ENCODE measurements at places on chromosomes 2 and 18.
A peak's percentile ranks its signal among the peaks of the same experiment; 100 is the strongest.

DNA sequence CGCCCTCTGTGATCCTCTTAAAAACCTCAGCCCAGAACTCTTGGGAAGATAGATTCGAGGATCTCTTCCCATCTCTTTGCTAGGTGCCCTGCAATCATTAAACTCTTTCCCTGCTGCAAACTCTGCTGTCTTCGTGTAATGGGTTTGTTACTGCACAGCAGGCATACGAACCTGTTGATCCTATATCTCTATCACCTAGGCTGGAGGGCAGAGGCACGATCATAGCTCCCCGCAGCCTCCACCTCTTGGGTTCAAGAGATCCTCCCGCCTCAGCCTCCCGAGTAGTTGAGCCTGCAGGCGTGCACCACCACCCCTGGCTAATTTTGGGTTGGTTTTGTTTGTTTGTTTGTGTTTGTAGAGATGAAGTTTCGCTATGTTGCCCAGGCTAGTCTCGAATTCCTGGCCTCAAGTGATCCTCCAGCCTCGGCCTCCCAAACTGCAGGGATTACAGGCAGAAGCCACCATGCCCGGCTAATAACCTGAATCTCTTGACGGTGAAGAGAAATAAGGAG, 493 bp upstream of the BBS5 start:
- peak; percentile 47 for DNase-seq

DNA sequence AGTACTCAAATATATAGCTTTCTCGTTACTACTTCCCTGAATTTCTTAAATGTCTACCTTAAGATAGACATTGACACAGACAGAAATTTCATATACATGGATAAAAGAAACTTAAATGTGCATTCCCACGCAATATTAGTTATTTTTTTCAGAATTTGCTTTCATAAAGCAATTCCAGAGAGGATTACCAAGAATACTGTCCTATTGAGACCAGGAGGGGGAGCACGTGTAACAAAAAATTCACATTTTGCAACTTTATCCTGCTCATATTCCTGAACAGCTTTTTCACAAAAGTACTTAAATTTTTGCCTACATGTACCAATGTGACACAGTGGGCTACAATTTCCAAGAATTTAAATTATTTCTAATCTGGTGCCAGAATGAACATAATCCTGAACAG, 30.7 kb upstream of the ERCC3 start:
- DNase-seq, result no peak

GRCh38 chr2:121283670-121284462, 1.1 kb downstream of the TFCP2L1 start:
- no peak for DNase-seq

- no peak for DNase-seq
Observed at GRCh38 chr2:81234711-81235110, 930.2 kb upstream of the LRRTM1 start.

DNA sequence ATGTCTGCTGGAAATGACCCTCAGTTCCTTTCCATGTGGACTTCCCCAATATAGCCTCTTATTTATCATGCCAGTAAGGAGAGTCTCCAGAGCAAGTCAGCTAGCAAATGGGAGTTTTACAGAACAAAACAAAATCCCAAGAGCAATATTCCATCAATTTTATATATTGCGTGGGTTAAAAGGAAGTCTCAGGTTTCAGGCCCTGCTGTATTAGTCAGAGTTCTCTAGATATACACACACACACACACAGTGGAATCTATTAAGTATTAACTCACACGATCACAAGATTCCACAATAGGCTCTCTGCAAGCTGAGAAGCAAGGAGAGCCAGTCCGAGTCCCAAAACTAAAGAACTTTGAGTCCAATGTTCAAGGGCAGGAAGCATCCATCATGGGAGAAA, 102.8 kb upstream of the MAP2 start:
- no peak for DNase-seq

DNA sequence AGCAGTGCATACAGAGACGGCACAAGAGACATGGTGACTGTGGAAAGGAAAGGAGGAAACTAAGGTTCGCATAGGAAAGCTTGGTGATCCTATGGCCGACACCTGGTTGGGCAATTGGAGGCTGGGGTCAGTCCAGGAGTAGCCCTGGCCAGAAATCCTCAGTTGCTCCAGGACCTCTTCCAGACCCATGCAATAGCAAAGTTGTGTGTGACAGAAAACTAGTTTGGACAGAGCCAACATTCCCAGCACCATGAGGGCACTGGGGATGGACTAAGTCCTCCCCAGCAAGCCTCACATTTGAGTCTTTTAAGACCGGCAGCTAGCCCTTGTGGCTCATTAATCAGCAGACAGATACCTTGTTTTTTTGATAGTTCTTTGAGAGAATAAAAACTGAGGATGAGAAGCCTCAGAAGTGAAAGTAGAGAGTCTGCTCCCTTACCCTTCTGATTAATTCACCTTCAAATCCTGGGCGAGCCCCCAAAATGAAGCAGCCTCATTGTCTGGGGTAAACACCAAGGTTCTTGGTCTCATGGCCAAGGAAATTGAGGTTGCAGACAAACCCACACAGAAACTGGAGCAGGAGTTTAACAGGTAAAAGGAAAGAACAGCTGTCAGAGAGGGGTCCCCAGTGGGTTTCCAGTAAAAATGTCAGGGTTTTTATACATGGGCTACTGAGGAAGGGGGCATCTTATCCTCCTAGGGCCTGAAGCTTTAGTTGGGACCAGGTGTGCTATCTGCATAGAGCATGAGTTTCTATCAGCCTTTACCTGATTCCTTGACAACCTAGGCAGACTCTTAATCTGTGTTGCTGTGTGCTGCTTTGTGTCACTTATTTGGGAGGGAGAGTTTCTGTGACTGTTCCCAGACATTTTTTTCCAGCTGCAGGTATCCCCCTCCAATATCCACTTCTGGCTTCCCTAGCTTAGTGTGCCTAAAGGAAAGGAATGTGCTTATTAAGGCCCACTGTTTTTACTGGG, 39.1 kb downstream of the STK17B start:
- DNase-seq, result no peak

- DNase-seq, result peak; percentile 59
Observed at GRCh38 chr2:18345848-18346247, 214.6 kb downstream of the RDH14 start.

- no peak for DNase-seq
Observed at GRCh38 chr2:6626401-6627012, 239.2 kb downstream of the CMPK2 start.

GRCh38 chr18:24300703-24301102, 96.9 kb downstream of the OSBPL1A start:
- no peak for DNase-seq

DNA sequence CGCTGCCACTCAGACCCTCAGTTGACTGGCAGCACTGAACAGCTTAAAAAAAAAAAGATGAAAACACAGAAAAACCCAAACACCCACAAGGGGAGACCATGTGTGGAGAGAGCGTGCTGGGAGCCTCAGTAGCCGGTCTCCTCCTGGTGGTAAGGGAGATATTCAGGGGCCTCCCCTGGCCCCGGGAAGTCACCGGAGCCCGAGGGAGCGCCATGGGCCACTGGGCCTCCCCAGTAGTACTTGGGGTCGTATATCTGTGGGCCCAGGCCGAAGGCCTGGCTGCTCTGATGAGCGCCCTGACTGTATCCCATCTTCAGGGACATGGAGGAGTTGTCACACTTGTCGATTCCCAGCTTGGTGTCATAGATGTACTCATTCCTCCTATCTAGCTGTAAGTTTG, 145.7 kb upstream of the TEKT4 start:
- no peak for DNase-seq

DNA sequence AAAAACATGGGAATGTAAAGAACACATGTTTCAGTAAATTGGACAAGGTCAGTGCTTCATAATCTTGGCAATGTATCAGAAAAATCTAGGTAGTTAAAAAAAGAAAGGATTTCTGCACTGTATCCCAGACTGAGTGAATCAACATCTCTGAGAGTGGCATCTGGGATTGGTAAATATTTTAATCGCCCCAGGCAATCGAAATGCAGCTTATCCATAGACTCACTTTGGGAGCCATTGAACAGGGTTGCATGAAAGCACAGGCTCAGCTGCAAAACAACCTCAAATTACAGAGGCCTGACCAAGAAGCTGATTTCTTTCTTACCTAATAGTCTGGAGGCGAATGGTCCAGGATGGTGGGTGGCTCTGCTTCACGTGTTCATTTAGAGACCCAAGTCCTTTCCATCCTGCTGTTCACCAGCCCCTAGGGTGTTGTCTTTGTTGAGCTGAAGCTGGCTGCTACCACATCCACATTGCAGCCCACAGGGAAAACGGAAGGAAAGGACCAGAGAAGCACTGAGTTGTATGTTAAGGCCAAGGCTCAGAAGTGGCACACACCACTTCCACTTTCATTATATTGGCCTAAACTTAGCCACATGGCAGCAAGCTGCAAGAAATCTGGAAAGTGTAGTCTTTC, 59.0 kb downstream of the MOGAT1 start:
- DNase-seq, result no peak

GRCh38 chr18:26133652-26134051, at the start of gene PSMA8:
Gene PSMA8 (plus strand): TSS chr18:26133869. CDS start chr18:26133966, 97 bp downstream.
- peak; percentile 78 for DNase-seq

GRCh38 chr18:61225336-61225735, 107.9 kb upstream of the CDH20 start:
- no peak for DNase-seq

DNA sequence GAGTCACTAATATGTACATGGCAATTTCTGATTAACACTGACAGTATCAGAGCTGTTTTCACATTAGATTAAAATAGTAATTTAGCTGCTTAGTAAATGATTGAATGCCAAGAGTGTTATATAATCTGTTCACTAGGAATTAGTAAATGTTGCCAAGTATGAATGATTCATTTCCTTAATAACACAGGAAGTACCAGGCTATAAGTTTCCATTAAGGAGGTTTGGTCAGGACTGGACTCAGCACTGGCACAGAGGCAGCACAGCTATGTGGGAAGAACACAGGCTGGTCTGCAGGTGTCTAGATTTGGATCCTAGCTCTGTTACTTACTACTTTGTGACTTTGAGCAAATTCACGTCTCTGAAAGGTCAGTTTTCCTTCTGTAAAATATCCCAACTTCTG, 97.2 kb downstream of the TDRD15 start:
- DNase-seq, result peak; percentile 51

DNA sequence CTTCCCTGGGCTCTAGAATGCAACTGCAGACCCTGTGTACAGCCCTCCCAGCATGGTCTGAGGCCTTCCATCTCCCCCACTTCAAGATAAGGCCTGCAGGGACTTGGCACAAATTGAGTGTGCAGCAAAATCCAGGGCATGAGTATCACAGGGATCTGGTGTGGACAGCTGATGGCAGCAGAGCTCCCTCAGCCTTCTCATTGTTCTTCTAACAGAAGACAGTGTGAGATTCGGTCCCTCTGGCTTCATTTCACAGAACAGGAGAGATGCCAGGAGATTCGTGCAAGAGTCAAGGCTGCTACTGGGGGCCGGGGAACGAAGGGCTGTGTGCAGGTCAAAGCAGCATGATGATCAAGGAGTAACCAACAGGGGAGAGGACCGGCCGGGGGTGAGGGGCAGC, 85.8 kb downstream of the UXS1 start:
- DNase-seq, result no peak

GRCh38 chr2:201816657-201817575, 10.6 kb downstream of the CDK15 start:
- DNase-seq, result no peak

DNA sequence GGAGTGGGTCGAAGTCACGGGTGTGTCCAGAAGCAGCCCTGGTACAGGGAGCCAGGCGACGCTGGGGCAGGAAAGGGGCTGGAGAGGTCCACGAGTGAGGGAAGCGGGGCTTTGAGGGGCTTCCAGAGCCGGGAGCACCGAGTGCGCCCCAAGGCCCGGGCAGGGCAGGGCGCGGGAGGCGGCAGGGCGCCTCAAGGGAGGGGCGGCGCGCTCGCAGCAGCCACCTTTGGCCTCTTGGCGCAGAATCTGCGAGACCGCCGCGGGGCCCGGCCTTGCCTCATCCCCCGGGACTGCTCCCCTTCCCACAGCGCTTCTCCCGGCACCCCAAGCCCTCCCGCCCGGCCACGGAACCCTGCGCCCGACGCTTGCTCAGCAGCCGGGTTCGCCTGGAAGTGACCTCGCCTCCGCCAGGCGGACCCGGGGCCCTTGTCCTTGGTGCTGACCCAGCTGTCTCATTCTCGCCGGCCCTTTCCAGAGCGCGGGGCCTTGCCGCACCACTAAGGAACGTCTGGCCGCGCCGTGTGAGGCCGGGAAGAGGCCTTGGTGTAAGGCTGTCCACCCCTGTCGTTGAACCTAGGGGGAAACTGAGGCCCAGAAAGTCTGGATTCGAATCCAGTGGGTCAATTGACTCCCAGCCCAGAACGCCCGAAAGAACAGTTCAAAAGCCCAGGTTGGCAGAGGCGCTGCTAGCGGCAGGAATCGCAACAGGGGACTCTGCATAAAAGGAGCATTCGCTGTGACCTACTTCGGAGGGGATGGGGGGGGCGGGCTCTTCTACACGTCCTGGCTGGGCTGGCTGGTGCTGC, 584 bp upstream of the DNER start:
- DNase-seq, result peak; percentile 71

GRCh38 chr2:56444339-56444738, 260.5 kb downstream of the CCDC85A start:
- peak; percentile 66 for DNase-seq

GRCh38 chr18:67771271-67771670, 254.8 kb upstream of the DSEL start:
- no peak for DNase-seq

DNA sequence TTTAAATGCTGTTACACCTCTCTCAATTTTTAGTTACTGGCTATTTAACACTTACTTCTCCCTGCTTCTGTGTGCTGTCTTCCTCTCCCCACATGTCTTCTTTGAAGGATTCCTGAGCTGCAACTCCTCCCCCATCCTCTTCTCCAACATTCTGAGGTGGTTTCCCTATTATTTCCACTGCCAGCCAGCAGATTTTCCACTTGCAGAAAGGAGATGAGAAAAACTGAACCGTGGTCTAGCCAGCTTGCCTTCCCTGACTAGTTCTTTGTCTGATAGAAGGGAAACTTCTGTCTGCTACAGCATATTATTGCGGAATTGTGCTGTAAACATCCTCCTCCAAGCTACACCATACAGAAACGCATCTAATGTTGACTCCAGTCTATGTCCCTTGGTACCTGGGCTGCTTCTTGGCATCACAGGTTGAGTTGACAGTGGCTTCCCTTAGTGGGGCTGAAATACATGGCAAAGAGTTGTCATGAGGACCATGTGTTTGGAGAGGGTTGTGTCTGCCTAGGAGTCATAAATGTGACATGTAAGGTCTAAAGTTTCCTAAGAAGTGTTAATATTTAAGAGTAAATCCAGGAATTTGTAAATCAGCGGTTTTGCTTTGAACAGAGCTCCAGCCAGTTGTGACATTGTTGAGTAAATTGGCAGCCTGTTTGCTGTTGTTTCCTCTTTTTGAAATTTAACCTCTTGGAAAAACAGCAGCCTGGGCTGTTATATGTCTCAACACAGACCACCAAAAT, 68.3 kb upstream of the RND3 start:
- no peak for DNase-seq

- DNase-seq, result no peak
Observed at GRCh38 chr2:5315512-5315911, 376.7 kb upstream of the SOX11 start.

- DNase-seq, result no peak
Observed at GRCh38 chr2:34601561-34601960, 1002.5 kb upstream of the FAM98A start.

Data from aorta (tissue), 5 donors.